ENCODE measurements at places on chromosomes 3 and 15.

- no peak for DNase-seq
Observed at GRCh38 chr15:52503788-52504496, 24.7 kb downstream of the MYO5A start.

- DNase-seq, result no peak
Observed at GRCh38 chr15:42858999-42859789, 61.4 kb downstream of the TTBK2 start.

DNA sequence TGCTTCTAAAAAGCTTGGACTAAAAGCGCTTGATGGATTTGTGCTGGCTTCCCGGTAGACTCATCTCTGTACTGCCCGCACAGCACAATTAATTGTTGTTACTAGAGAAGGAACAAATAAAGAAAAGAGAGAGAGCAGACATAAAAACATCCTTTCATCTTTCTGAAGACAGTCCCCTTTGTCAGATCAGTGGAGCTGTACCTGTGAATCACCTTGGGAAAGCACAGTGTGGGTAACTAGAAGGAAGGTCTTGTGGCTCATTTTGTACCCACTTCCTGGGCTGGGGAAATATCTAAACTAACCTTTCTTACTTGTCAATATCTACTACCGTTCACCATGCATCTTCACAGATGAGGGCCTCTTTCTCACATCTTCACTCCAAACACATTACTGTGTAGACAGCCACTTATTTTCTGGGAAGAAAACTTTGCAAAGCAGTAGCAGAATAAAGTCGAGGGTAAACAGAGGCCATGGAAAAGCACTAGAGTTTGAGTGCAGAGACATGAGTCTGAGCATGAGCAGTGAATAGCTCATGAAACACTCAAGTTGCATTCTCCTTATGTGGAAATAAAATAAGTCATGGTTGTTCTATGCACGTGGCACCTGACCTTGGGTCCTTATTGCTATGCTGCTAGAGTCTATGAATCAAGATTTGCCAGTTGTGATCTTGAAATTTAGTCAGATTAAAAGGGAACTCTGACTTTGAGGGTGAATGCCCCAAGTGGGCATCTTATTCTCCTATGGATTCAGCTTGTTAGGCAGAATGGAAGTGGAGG, 169.3 kb downstream of the LPP start:
- DNase-seq, result no peak

DNA sequence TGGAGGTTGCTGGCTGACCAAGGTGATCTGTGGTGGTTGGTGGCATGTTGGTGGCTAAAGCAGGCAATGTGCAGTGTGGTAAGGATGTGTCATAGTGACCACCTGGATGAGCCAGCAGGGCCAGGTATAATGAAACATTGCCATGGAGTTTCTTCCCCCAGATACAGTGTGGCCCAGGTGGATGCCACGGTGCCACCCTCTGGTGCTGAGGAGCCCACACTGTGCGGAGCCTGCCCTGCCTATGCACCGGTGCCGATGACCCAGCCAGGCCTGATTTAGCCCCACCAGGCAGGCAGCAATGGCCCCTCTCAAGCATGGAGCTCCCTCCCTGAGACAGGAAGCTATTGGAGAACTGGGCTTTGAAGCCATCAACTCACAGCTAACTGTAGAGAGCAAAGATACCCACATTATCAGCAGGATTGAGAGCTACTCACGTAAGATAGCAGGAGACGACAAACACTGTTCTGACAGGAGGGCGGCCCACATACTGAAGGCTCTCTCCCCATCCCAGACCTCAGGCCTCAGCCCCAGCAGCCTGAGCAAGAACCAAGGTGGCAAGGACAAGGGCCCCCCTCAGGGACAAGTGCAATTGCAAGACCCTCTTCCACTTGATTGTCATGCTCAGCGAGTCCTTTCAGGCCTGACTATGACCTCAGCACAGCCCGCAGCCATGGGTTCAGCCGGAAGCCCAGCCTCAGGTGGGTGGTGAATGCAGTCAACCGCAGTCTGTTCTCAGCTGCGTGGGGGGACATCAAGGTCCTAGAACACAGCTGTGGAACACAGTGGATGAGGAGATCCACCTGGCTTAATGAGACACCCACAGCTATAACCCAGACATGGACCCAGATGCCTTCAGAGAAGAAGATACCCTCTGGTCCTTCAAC, 82.8 kb upstream of the CDV3 start:
- no peak for DNase-seq

- no peak for DNase-seq
Observed at GRCh38 chr3:171729452-171730334, 80.6 kb downstream of the PLD1 start.

GRCh38 chr3:39323494-39323893, 6.0 kb upstream of the CCR8 start:
- DNase-seq, result no peak

DNA sequence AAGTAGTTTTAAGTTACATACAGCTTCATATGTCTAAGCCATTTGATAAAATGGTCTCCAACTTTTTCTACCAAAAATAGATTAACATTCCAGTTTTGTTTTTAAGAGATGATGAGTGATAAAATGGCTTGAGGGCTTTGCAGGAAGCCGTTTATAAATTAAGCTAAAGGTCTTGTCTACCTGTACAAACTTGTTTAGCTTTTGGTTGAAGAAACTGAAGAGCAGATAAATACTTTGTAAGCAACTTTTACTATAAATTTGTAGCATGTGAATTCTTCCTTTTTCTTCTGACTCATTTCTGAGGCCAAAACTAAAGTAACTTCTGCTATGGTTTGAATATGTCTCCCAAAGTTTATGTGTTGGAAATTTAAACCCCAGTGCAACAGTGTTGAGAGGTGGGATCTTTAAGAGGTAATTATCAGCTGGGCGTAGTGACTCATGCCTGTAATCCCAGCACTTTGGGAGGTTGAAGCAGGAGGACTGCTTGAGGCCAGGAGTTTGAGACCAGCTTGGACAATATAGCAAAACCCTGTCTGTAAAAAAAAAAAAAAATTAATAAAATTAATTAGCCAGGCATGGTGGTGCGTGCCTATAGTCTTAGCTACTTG, 8.2 kb upstream of the NEDD4 start:
- DNase-seq, result no peak

GRCh38 chr15:42057799-42058646, 36.3 kb downstream of the PLA2G4D start:
- no peak for DNase-seq
